ENCODE measurements at places on chromosomes 6 and 20.
A peak's percentile ranks its signal among the peaks of the same experiment; 100 is the strongest.

DNA sequence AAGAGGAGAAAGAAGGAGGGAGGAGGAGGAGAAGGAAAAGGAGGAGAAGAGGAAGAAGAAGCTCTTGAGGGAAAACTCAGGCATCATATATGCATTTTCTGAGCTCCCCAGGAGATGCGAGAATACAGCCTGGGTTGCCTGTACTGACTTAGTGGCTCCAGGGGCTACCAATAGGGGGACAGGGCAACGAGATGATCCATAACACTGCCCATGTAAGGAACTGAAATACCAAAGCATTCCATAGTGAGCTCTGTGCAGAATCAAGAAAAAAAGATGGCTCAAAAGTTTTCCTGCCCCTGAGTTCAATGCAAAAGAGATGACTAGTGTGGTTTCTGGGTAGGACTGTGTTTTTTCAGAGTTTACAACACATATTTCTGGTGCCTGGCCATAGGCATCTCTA lies 258.7 kb downstream of the ALDH8A1 start:
- no peak for DNase-seq

- DNase-seq: no peak
These were observed 8.5 kb downstream of the TRMT11 start for GRCh38 chr6:125994670-125995488.

DNA sequence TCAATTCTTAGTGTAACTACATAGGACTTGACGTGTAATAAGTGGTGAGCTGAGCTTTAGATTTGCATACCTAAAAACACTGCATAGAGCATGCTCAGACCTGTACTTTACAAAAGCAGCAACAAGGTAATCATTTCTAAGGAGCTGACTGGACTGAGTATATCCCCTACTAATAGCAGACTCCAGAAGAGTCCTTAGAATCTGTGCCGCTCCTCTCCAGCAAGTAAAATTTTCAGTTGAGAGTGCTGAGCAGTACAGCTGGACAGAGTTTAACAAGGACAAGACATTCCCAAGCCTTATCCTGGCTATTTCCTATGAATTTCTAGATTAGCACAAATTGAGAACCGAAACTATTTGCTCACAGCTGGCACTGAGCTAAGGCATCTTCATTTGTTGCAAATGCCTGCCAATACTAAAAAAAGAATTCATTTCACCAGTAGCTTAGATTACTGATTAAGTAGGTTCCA lies 26.1 kb upstream of the KLHL31 start:
- DNase-seq: no peak

DNA sequence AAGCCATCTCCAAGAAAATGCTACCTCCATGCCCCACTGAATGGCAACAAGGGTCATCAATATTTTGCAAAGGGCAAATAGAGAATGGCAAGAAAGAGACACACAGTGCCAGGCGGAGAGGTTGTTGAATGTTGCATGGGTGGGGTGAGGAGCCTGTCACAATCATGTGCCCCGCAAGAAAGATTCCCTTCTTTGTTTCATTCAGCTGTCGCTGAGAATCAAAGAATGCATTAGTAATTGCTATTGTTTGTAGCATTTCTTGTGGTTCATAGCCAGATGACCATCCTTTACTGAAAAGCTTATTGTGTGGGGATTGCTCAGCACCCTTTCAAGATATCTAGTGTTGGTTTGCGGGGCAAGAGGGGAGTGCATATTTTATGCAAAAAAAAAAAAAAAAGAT lies 166.5 kb upstream of the QKI start:
- no peak for DNase-seq

GRCh38 chr20:63082308-63082938 lies 75.7 kb upstream of the BHLHE23 start:
- peak; percentile 85 for DNase-seq

DNA sequence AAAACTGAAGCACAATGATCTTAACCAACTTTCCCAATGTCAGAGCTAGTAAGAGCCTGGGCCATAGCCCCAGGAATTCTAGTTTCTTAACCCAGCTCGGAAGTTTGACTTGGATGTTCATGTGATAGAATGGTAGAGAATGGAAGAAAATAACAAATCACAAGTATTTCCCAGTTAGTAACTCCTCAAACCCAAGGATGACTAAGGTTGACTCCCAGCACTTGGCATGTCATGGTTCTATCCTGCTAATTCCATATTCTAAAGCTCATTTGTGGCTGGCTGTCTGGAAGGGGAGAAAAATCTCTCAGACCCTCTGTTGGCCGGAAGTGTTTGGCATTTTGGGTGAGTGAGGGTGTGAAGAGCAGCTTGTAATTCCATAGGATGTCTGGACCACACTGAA lies 248.7 kb downstream of the RFPL4B start:
- DNase-seq: no peak

DNA sequence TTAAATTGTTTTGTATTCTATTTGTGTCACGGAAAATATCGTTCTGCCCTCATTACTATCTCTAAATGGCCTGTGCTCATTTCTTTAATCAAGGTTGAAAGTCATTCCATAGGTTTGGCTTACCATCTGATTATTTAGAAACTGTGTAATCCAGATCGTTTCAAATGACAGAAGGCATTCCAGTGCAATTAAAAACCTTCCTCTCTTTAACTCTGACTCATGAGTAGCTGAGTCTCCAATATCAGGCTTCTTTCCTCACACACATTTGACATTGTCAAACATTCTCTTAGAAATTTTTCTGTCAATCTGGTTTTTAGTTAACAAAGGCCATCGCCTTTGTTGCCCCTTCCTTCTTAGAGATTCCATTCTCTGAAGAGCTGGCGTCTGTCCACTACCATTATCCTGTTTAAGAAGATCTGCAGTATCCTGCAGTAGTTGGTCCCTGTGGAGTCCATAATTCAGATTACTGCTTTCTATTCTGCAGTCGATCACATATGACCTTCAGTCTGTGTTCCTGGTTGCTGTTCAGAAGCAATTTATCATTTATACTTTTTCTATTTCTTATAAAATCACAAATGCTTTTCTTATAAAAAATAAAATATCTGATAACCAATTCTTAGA lies 3.9 kb upstream of the TRDN start:
- DNase-seq: no peak

DNA sequence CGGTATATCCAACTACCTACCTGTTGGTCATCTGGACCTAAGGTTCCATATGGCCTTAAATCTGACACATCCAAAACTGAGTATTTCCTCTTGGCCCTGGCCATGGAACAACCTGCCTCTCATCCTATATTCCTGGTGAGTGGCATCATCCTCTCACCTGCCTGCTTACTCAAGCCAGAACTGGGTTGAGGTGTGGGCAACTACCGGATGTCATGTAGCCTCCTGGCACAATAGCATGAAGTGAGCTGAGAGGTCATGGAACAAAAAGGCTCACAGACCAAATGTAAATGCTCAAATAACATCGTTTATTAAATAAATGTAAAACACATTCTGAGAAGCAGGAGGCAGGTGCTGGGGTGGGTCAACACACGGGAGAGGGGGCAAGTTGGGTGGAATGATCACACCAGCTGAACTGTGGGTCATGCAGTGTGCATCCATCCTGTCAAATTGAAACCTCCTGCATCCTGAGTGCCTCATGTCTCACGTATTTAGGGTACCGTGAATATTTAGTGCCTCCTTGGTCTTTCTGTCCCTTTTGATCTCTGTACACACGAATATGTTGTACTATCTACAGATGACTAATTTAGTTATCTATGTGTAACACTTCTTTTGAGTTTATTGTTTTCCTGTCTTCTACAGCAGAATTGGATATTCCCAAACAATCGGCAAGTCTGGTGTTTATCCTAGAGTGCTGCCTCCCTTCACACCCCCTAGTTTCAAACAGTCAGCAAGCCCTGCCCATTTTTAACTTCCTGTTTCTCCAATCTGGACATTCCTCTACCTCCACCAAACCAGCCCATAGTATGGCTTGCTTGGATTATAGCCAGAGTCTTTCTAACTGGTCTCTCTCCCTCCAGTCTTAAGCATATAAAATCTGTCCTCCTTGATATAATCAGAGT lies 7.9 kb upstream of the POU5F1 start:
- peak; percentile 2 for DNase-seq

- no peak for DNase-seq
These were observed 14.9 kb downstream of the RCAN2 start for GRCh38 chr6:46476301-46476700.

- no peak for DNase-seq
These were observed 133.9 kb downstream of the UTRN start for GRCh38 chr6:144418959-144419545.

GRCh38 chr20:53402233-53403005 lies 191.2 kb downstream of the ZNF217 start:
- DNase-seq: no peak

DNA sequence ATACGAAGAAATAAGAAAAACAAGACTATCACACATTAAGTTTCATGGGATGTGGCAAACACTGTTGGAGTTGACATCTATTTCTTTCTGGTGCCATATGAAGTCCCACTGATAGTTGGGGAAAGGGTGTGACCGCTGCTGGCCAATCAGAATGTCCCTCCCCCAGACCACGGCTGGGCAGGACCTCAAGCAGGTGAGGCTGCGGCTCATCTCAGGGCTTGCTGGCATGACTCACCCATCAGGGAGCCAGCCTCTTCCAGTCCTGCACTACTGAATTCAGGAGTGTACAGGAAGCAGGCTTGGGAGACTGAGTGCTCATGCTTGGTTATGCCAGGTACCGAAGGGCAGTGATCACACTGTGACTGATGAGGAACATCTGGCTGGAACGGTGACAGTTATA lies 18.9 kb downstream of the PREP start:
- DNase-seq: no peak

GRCh38 chr6:166352923-166353322 lies 10.6 kb upstream of the SFT2D1 start:
- no peak for DNase-seq

DNA sequence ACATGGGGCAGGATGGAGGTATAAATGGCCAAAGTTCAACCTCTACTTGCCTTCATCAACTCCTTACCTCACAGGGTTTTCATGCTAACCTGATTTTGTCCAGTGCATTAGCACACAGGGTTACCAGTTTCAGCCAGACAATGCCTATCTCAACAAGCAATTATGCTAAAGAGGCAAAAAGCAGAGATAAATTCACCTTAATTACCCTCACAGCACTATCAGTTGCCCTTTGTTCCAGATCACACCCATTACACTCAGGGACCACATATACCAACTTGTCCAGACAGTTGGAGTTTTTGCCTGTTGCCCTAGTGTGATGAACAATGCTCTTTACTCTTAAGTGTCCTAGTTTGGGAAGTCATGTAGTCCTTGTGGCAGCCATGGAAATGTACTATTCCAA lies 174.5 kb upstream of the MOCS1 start:
- no peak for DNase-seq

DNA sequence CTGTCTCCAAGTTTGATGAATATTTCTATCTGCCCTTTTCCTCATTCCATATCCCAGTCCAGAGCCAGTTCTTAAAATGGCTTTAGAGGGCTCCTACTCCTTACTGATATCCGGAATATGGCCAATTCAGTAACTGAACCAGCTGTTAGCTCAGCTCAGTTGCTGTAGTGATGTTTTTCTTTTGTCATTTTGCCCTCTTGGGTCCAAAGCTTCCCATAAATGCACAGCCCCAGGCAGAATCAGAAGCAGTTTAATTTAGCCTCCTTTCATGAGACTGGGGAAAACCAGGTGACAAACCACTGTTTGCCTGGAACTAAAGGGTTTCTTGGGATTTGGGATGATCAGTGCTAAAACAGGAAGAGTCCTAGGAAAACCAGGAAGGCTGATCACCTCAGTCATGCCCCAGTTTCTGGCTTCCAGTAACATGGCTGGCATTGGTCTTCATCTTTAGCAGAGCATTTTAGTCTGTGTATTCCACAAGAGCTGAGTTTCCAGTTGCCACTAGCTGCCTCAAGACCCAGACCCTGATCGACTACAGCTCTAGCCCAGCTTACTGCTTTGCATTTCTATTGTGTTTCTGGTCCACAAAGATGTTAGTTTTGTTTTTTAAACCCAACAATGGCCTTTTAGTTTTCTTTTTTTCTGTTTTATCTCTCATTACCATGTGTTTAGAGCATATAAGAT lies 40.6 kb upstream of the REV3L start:
- DNase-seq: no peak
